Adrenal gland (tissue), 19 donors: ENCODE measurements at places on chromosomes 13 and 19. TPM values are rescaled to one million over a fixed set of nuclear protein-coding genes. Genes with fewer than 3 reads are reported as not detected.

Gene IZUMO4
- total RNA-seq, result 3.9 TPM

Gene ZNF439
- 6.2 TPM for total RNA-seq

Gene TEX29
- not detected for total RNA-seq

Gene PRRG2
- total RNA-seq, result 1.2 TPM

Gene TSHZ3
- total RNA-seq, result 8.6 TPM

Gene ALOX5AP
- total RNA-seq, result 122 TPM

Gene RYR1
- total RNA-seq, result 3.6 TPM

Gene PCDH20
- 0.76 TPM for total RNA-seq

Gene APOC1
- 2,861 TPM for total RNA-seq

DNA sequence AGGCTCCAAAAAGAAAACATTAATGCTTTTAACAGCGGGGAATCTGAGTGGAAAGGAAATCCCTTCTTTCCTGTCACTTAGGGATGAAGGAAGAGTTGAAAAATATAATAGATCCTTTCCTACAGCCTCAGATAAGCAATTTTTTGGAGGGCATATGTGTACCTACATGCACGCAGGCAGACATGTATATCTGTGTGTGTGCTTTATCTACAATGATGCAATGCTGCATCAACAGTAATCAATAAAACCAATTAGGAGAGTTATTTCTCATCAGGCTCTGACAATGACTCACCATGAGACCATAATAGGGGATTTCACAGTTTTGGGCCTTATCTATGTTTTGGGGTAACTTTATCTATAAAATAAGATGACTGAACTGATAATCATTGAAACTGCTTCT lies 444.1 kb downstream of the ITGBL1 start:
- H3K4me3 ChIP-seq, result no peak overlapping the region
- H3K27ac ChIP-seq, result no peak overlapping the region
- no peaks in the 10 kb centered on the region for H3K36me3 ChIP-seq
- DNase-seq, result no peak
- H3K27me3 ChIP-seq, result no peaks in the 10 kb centered on the region

DNA sequence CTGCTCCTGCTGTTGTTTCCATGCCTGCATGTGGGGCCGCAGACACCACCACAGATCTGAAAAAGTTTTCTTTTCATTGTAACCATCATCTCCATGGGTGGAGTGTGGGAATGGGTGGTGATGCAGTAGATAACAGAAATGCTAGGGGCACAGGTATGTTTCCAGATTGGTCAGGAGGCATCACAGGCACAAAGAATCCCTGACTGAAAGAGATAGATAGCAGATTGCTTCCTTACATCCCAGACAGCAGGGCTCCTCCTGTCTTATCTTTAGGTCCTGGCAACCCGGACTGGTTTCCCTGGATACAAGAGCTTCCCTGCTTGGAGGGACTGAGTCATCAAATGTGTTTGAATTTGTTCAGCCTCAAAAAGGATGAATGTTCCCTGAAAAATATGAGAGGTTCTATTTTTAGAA lies 1937.6 kb downstream of the PCDH9 start:
- DNase-seq, result no peak
- H3K4me3 ChIP-seq, result no peak overlapping the region
- no peak overlapping the region for H3K27ac ChIP-seq
- no peaks in the 10 kb centered on the region for H3K27me3 ChIP-seq
- no peaks in the 10 kb centered on the region for H3K4me1 ChIP-seq

- peaks cover 5% of the 10 kb centered on the region for H3K4me1 ChIP-seq
- H3K27me3 ChIP-seq, result no peaks in the 10 kb centered on the region
- H3K4me3 ChIP-seq, result no peak overlapping the region
- DNase-seq, result no peak
Observed at GRCh38 chr19:5321851-5322681, 18.5 kb downstream of the PTPRS start.

DNA sequence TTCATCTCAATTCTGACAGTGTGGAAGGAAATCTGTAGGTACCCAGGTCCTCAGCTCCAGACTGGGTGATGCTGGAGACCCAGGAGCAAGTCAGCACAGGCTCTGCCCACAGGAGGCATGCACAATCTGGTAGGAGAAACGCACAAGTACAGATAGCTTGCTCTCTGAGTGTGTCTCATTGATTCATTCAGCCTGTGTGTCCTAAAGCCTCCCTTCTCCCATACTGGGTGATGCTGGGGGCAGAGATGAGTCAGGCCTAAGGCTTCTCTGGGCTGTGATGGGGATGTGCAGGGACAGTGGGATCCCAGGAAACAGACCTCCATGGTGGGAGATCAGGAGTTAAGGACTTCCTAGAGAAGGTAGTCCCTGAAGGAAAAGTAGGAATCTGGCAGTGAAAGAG lies 6.8 kb downstream of the ZNF526 start:
- peaks cover 8% of the 10 kb centered on the region for H3K4me1 ChIP-seq
- no peaks in the 10 kb centered on the region for H3K27me3 ChIP-seq
- H3K36me3 ChIP-seq, result no peaks in the 10 kb centered on the region

DNA sequence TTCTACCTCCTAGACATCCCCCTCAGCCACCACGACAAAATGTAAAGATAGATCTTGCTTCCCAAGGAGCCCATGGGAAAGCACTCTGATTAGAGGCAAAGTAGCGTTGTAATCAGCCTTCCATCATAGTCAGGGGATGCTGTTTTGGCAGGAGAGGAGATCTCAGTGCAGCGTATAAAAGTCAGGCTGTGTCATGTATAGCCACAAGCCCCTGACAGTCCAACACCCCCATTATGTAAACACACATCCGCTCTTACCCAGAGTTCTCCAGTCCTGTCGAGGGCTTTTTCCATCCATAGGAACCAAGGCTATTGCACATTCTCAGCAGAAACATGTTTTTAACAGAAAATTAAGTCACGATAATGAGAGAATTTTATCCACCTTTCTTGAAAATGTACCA lies 156.3 kb downstream of the CYSLTR2 start:
- H3K27me3 ChIP-seq, result no peaks in the 10 kb centered on the region
- H3K27ac ChIP-seq, result no peak overlapping the region
- no peaks in the 10 kb centered on the region for H3K36me3 ChIP-seq
- no peaks in the 10 kb centered on the region for H3K4me1 ChIP-seq

- DNase-seq, result no peak
- H3K4me3 ChIP-seq, result no peak overlapping the region
- no peak overlapping the region for H3K27ac ChIP-seq
Observed at GRCh38 chr19:2421581-2422306, 5.6 kb downstream of the TIMM13 start.

DNA sequence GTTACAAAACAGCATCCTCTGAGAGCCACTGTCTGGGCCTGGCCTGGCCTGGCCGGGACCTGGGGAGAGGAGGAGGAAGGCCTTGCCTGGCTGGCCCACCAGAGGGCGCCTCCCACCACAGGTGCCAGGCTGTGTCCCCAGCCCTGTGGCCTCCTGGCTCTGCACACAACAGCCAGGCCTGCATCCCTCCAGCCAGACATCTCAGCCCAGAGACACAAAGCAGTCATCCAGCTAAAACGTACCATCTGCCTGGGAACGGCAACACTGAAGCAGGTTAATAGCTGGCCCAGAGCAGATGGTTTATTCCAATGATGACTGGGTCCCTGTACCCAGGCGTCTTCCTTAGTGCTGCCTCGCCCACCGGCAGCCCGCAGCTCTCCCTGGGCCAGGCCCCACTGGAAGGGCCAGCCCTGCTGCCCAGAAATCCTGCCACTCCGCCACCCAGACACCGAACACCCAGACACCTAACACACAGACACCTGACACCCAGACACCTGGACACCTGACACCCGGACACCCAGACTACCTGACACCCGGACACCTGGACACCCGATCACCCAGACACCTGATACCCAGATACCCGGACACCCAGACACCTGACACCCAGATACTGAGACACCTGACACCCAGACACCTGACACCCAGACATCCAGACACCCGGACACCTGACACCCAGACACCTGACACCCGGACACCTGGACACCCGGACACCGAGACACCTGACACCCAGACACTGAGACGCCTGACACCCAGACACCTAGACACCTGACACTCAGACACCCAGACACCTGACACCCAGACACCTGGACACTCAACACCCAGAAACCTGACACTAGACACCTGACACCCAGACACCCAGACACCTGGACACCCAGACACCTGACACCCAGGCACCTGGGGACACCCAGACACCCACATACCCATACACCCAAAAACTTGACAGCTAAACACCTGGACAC lies 20.1 kb downstream of the C19orf12 start:
- no peaks in the 10 kb centered on the region for H3K4me1 ChIP-seq
- H3K27ac ChIP-seq, result peak overlapping the region; percentile 10
- no peaks in the 10 kb centered on the region for H3K27me3 ChIP-seq
- no peak overlapping the region for H3K4me3 ChIP-seq
- peak; percentile 89 for DNase-seq
- no peaks in the 10 kb centered on the region for H3K36me3 ChIP-seq

- no peak for DNase-seq
- H3K27ac ChIP-seq, result peak overlapping the region; percentile 57
- H3K4me3 ChIP-seq, result no peak overlapping the region
- no peaks in the 10 kb centered on the region for H3K36me3 ChIP-seq
- H3K27me3 ChIP-seq, result no peaks in the 10 kb centered on the region
- H3K4me1 ChIP-seq, result peaks cover 14% of the 10 kb centered on the region
Observed at GRCh38 chr13:74450964-74451363, 316.8 kb upstream of the KLF12 start.

GRCh38 chr13:33194820-33195692 lies 90.5 kb downstream of the STARD13 start:
- DNase-seq, result no peak
- no peak overlapping the region for H3K4me3 ChIP-seq
- peaks cover 72% of the 10 kb centered on the region for H3K4me1 ChIP-seq
- H3K27me3 ChIP-seq, result no peaks in the 10 kb centered on the region

DNA sequence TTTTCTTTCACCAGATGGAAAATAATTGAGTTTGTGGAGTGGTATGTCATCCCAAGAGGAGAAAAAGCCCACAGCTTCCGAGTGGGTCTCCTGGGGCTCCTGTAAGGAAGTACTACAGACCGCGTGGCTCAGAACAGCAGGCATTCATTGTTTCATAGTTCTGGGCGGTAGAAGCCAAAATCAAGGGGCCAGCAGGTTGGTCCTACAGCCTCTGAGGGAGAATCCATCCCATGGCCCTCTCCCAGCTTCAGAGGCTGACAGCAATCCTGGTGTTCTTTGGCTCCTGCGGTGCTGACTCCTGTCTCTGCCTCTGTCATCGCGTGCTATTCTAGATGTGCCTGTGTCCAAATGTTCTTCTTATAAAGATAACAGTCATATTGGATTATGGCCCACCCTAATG lies 362.6 kb downstream of the FGF14 start:
- H3K4me1 ChIP-seq, result no peaks in the 10 kb centered on the region
- no peak overlapping the region for H3K27ac ChIP-seq
- no peak overlapping the region for H3K4me3 ChIP-seq
- no peaks in the 10 kb centered on the region for H3K27me3 ChIP-seq
- no peak for DNase-seq
- no peaks in the 10 kb centered on the region for H3K36me3 ChIP-seq

GRCh38 chr19:3025549-3025886 lies 3.6 kb downstream of the TLE2 start:
- H3K36me3 ChIP-seq, result no peaks in the 10 kb centered on the region
- H3K27me3 ChIP-seq, result no peaks in the 10 kb centered on the region
- H3K4me3 ChIP-seq, result no peak overlapping the region

- DNase-seq, result no peak
- H3K27ac ChIP-seq, result no peak overlapping the region
- H3K36me3 ChIP-seq, result no peaks in the 10 kb centered on the region
- no peak overlapping the region for H3K4me3 ChIP-seq
- no peaks in the 10 kb centered on the region for H3K4me1 ChIP-seq
Observed at GRCh38 chr13:94291631-94292322, 187.7 kb downstream of the DCT start.

DNA sequence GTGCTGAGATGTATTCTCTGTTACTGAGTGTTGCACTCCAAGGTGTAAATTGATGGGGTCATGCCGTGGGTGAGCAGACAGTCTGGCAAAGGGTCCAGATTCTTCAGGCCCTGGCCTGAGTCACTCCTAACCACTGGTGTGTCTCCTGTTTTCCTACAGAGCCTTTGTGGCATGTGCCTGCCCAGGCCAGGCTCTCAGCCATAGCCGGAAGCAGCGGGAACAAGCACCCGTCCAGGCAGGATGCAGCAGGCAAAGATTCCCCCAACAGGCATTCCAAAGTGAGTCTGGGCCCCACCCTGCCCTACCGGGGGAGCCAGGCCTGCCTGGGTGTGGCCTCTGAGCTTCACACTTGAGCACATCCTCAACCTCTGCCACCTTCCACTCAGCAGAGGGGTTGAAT lies 61.9 kb downstream of the DPF1 start:
- H3K4me1 ChIP-seq, result no peaks in the 10 kb centered on the region
- H3K27me3 ChIP-seq, result no peaks in the 10 kb centered on the region
- no peak for DNase-seq
- no peak overlapping the region for H3K4me3 ChIP-seq
- no peaks in the 10 kb centered on the region for H3K36me3 ChIP-seq

DNA sequence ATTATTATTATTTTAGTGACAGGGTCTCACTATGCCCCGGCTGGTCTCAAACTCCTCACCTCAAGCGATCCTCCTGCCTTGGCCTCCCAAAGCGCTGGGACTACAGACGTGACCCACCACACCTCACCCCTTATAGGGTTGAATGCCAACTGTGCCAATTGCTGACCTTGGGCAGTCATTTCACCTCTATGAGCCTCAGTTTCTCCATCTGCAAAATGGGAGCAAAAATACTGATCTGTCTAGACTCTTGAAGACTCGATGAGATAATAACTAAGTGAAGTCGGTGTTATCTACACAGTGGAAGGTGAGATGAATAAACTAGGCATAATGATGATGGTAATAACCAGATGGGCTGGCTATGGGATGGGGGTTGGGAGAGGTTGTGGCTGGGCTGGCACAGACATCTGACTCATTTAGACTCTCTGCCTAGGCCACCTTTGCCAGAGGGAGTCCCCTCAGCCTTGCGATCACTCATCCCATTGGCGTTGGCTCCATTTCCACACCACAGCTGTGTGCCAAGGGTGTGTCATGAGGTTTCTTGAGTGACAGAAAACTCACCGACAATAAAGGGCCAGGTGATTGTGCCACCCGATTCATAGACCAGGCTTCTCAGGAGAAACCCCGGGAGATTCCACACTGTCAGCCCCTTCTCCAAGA lies at the start of gene CASP14:
TSS of gene CASP14 (plus strand) at position 596 of the 657 bp plus-strand sequence. CDS start 2,772 bp downstream, outside the sequence.
- H3K36me3 ChIP-seq, result no peaks in the 10 kb centered on the region
- DNase-seq, result no peak
- H3K4me3 ChIP-seq, result no peak within 1 kb of the TSS
- H3K27me3 ChIP-seq, result no peaks in the 10 kb centered on the region
- no peak within 1 kb of the TSS for H3K27ac ChIP-seq
- H3K4me1 ChIP-seq, result no peaks in the 10 kb centered on the region
